ENCODE measurements at places on chromosomes 3 and 15. TPM values are rescaled to one million over a fixed set of nuclear protein-coding genes. Genes with fewer than 3 reads are reported as not detected.

DNA sequence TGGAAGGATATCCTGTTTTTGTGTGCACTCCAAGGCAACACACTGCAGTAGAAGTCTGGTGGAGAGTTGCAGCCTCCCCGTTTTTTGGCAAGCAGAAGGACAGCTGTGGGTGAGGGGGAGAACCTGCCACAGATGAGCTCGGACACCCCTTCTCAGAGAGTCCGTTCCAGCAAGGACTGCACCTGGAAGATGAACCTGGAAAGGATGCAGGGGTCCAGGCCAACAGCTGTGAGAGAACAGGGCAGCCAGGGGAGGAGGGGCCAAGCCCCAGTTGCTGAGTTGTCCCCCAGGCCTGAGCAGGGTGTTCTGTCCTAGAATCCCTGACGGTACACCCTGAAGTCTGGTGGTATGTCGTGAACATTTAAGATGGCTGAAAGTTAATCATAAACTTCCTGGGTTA lies 30.2 kb downstream of the ZXDC start:
- DNase-seq, result no peak

GRCh38 chr3:11736136-11736833 lies 92.6 kb upstream of the VGLL4 start:
- DNase-seq, result no peak

DNA sequence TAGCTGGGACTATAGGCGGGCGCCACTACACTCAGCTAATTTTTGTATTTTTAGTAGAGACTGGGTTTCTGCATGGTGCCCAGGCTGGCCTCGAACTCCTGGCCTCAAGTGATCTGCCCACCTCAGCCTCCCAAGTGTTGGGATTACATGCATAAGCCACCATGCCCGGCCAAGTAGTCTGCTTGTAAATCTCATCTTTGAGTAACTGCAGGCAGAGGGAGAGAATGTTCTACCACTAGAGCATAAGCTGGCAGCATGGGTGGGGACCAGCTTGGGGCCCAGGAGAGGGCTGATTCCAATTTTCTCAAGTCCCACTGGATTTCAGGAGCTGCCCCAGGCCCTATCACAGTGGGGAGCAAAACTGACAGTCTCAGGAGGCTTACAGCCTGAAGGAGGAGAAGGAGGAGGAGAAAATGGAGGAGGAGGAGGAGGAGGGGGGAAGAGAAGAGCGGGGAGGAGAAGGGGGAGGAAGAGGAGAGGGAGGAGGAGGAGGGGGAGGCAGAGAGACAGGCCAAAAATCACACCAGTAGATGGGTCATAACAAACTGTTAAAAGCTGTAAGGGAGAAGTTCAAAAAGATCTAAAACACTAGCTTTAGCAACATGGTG lies 229.1 kb upstream of the IGF1R start:
- DNase-seq, result no peak

DNA sequence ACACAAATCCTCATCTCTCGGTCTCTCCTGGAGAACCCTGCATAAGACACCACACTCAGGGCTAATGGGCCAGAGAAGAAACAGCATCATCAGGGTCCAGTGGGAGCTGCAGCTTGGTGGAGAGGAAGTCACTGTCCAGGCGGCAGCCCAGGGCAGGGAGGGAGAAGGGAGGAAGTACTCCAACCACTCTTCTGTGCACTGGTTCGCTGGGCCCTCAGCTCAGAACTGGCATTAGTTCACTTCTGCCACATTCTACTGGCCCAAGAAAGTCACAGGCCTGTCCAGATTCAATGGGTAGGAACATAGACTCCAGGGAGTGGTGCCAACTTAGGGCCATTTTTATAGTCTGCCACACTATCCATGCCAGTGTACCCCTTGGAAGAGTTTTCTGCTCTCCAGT lies 169.0 kb downstream of the ABHD5 start:
- DNase-seq, result no peak

DNA sequence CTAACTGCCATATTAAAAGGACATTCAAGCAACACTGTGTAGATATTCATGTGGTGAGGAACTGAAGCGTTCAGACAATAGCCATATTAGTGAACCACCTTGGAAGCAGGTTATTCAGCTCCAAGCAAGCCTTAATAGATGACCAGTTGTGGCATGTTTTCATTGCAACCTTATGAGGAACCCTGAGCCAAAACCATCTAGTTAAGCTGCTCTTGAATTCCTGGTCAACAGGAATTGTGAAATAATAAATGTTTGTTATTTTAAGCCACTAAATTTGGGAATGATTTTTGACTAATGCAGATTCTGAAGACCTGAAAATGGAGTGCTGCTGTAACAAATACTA lies 73.0 kb downstream of the SPRED1 start:
- DNase-seq, result no peak

GRCh38 chr3:27963519-27963918 lies 241.4 kb upstream of the EOMES start:
- no peak for DNase-seq

DNA sequence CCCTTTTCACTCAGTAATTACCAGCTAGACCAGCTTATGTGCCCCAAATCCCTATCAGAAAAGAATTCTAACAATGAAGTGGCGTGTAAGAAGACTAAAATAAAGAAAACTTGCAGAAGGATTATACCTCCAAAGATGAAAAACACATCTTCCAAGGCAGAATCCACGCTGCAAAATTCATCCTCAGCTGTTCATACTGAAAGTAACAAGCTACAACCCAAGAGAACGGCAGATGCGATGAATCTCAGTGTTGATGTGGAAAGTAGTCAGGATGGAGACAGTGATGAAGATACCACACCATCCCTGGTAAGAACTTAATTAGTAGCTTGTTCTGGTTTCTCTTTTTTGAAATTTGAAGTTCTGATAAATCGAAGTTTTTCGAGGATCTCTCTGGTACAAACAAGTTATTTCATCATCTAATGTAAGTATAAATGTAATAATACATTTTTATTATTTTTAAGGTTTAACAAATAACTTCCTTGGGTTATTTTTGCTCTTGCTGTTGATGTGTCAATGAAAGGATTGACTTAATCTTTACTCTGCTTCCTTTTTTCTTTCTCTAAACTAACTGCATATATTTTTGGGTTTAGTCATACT lies 1.4 kb downstream of the WDR76 start:
- no peak for DNase-seq

GRCh38 chr15:61227269-61227949 lies 1.7 kb downstream of the RORA start:
- peak; percentile 43 for DNase-seq

GRCh38 chr3:190165253-190165652 lies 44.6 kb upstream of the P3H2 start:
- DNase-seq, result no peak

GRCh38 chr3:110793611-110794010 lies 278.0 kb upstream of the NECTIN3 start:
- DNase-seq, result no peak

DNA sequence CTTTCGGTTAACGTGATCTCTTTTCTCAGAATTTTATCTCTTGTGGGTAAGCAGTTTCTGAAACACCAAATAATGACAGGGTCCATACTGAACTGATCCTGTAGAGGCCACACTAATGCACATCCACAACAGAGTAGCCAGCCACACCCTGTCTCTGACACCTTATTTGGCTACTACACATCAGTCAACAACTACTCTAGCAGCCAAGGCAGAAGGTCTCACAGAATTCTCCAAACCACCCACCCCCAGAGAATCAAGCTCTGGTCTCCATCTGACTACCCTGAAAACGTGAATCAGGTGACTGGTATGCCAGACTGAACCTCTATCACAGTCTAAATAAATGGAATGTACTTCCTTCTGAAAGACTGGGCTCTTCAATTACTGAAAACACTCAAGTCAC lies 38.0 kb downstream of the EDC3 start:
- DNase-seq, result no peak

DNA sequence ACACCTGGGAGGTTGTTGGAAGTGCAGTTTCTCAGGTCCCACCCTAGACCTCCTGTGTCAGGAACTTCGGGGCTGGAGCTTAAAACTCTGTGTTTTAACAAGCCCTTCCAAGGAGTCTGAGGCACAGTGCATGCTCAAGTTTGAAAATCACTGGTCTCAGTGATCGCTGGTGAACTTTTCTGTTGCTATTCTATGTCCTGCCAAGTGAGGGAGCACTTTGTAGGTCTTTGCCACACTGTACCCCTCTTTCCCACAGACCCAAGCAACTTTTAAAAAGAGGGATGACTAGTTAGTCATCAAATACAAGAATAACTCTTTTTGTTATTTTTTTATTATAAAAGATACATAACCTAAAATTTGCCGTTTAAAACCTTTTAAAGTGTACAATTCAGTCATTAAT lies 133.7 kb downstream of the AGBL1 start:
- DNase-seq, result no peak

DNA sequence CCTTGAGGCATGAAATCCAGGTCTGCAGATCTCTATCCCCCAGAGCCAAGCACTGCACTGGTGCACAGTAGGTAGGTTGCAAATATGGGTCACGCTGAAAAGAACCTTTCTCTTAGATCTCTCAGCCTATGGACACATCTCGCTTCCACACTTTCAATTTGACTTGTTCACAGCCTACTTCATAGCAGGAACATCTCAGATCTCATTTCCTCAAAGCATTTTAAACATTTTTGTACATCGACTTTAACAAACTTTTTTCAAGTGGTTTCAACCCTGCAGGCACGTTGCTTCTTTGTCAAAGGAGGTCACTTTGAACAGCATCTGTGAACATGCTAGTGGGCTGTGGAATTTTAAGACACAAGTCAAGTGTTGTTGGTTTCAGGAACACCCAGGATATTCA lies 76.0 kb downstream of the SLC12A8 start:
- DNase-seq, result no peak

DNA sequence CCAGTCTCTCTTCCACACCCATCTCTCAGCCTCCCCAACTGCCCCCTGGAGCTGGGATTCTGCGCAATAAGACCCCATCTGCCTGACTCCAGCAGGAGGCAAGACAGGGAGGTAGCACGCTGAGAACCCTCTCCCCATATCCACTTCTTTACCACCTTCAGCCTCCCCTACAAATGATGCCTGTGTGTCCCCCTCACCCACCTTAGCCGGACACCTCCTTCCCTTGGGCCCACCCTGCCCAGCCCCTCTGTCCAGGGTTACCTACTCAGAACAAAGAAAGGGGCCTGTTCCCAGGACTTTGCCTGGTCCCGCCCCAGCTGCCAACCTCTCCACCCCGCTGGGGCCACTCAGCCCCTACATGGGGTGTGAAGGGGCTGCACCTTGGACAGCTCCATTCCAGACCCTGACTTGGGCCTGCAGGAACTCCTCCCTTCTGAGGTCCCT lies 40.8 kb upstream of the ATP2B2 start:
- DNase-seq, result peak; percentile 9

GRCh38 chr15:48802257-48802656 lies 8.6 kb downstream of the CEP152 start:
- DNase-seq, result no peak

DNA sequence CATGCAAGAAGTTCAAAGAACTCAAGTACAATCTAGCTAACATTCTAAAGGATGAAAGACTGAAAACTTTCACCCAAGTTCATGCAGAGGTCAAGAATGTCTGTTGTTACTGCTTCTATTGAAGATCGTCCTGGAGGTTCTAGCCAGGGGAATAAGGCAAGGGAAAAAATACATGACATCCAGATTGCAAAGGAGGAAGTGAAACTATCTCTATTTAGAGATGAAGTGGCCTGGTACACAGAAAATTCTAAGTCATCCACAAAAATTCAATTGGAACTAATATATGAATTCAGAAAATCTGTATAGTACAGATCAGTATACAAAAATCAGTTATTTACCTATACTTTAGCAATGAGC lies 693.0 kb downstream of the NR2F2 start:
- DNase-seq, result no peak

DNA sequence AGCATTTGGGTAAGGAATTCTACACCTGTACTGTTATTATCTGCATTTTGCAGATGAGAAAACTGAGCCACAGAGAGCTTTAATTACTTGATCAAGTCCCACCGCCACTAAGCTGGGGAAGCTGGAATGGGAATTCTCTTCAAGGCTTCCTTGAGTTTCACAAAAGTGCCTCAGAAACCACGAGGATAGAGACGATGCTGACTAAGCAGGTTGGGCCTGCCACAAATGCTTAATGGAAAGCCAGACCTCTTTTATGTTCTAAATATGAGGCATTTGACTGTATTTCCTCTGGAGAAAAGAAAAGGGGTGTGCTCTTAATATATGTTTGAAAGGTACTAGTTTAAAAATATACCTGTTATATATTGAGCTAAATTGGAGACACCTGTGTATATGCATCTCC lies 34.7 kb downstream of the ADAMTS9 start:
- no peak for DNase-seq

- DNase-seq, result no peak
Observed at GRCh38 chr3:175965036-175965435, 1105.9 kb downstream of the NAALADL2 start.

GRCh38 chr15:63126726-63127125 lies 5.1 kb downstream of the LACTB start:
- no peak for DNase-seq

- DNase-seq, result peak; percentile 29
Observed at GRCh38 chr15:98358971-98359370, 289.4 kb upstream of the IGF1R start.

C2CD4A gene
- total RNA-seq, result 0.49 TPM

NR1I2 gene
- 1.2 TPM for total RNA-seq

GOLGA8K gene
- 1.9 TPM for total RNA-seq

HHLA2 gene
- total RNA-seq, result not detected

TRAT1 gene
- 0.96 TPM for total RNA-seq

STRIT1 gene
- total RNA-seq, result not detected
